HFFc6 (cell line): ENCODE measurements at places on chromosomes 5 and 9. TPM values are rescaled to one million over a fixed set of nuclear protein-coding genes. Genes with fewer than 3 reads are reported as not detected.

- H3K4me3 ChIP-seq = no peak overlapping the region; the same call in 1 of the 2 replicates
- H3K27me3 ChIP-seq = 0 out of 2 replicates have a peak, but pooled peaks cover 1% of the 10 kb centered on the region
- peaks cover 12% of the 10 kb centered on the region for H3K36me3 ChIP-seq
- DNase-seq = no peak
Measured at GRCh38 chr5:108814551-108814950, 66.9 kb downstream of the FER start.

GRCh38 chr5:147859962-147860640, 18.4 kb upstream of the SCGB3A2 start:
- DNase-seq = no peak

DNA sequence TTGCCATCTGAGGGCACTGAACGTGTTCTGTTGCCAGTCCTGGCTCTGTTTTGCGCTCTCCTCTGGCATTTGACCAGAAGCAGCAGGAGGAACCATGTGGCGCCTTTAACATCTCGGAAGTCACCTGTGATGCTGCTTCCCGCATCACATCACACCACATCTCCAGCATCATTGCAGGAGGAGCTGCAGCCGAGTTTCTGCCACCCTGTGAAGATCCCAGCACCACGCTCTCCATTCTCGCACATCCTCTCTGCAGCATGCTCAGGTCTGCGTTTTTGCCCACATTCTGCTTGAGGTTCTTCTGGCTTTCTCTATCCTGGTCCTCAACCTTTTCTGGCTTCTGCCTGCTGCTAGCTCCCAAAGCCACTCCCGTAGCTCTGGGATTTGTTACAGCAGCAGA, 11.0 kb upstream of the IRX4 start:
- no peaks in the 10 kb centered on the region for H3K4me1 ChIP-seq
- peaks cover 49% of the 10 kb centered on the region for H3K27me3 ChIP-seq
- H3K36me3 ChIP-seq = no peaks in the 10 kb centered on the region
- H3K4me3 ChIP-seq = no peak overlapping the region
- no peak for DNase-seq

DNA sequence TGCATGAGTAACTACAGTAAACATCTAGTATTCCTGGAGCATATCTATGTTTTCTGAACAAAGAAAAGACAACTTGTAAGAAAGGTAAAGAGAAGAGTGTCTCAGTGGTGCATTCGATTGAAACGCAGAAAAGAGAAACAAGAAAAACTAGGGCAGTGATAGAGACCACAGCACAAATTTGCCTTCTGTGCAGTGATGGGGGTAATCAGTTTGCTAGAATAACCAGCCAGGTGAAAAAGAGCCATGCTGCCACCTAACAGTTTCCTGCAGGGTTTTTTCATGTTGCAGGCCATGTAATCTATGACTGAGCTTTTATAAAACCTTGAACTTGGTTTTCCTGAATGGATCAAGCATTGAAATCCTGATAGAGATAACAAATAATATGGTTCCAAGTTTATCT, 198.4 kb upstream of the MEF2C start:
- no peak overlapping the region for H3K27ac ChIP-seq
- H3K36me3 ChIP-seq = no peaks in the 10 kb centered on the region
- no peak overlapping the region for H3K4me3 ChIP-seq
- no peaks in the 10 kb centered on the region for H3K27me3 ChIP-seq

DNA sequence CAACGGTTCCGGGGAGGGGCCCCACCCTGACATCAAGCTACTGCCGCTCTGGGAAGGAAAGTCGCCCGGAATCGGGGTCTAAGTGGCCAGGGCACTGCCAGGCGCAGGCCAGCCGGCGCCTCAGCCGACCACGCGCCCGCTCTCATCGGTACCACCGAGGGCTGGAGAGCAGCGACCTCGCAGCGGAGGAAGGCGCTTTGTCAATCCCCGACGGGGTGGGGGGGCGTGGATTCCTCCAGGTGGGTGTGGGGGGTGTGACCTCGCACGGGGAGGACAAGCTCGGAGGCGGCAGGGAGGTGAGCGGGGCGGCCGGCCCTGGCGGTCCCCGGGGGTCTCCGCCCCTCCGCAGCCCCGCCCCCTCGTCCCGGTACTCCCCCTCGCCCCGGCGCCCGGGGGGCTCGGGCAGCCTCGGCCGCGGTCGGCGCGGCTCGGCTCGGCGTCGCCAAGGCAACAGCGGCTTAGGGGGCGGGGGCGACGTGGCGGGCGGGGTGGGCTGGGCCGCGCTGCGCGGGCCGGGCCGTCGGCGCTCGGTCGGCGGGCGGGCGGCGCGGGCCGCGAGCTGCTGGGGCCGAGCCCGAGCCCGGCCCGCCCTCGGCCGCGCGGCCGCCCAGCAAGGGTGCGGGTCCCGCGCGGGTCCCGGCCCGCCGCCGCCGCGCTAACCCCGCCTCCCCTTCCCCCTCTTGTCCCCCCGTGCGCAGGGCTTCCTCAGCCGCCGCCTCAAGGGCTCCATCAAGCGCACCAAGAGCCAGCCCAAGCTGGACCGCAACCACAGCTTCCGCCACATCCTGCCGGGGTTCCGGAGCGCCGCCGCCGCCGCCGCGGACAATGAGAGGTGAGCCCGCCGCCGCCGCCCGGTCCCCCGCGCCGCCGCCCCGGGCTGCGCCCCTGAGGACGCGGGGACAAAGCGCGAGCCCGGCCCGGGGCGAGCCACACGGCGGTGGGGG, 47.5 kb downstream of the DAB2IP start:
- peaks cover 21% of the 10 kb centered on the region for H3K4me1 ChIP-seq
- H3K27ac ChIP-seq = no peak overlapping the region
- H3K36me3 ChIP-seq = no peaks in the 10 kb centered on the region

DNA sequence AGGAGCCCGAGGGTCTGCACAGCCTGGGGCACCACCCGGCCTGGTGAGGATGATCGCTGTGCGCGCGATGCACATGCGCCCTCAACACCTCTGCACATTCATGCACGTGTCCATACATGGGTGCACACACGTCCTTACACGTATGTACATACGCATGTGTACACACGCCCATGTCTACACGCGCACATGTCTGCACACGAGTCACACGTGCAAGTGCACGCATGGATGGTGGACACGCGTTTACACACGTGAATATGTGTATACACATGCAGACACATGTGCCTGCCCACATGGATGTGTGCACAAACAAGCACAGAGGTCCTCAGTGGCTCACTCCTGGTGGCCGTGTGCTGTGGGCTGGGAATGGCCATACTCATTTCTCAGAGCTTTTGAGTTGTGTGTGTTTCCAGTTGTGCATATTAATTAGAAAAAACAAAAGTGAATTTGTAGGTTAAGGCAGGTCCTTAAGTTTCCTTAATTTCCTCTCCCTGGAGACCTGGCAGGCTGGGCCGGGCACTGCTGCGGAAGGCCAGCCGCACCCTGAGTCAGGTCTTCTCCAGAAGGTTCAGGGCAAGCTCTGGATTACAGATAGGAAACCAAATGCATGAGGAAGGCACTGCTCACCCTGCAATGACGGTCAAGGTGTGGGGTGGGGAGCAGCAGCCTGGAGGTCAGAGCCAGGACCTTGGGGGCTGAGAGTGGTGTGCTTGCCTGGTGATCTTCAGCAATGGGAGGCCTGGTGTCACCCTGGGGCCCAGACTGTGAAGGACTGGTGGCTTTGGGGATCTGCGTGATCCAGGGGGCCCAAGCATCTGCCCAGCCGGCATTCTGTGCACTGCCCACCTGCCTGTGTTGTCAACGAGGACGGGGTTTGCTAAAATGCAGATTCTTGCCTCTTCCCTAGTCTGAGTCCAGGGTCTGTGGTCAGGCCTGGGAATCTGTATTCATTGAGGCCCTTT, 1.3 kb upstream of the RNU6ATAC start:
- DNase-seq = peak; percentile 14
- peaks cover 5% of the 10 kb centered on the region; the same call in 1 of the 2 replicates for H3K27me3 ChIP-seq
- H3K4me3 ChIP-seq = no peak overlapping the region
- no peak overlapping the region for H3K27ac ChIP-seq
- peaks cover 24% of the 10 kb centered on the region for H3K4me1 ChIP-seq

GRCh38 chr5:149166591-149167100, 25.4 kb downstream of the ABLIM3 start:
- peaks cover 69% of the 10 kb centered on the region for H3K4me1 ChIP-seq
- H3K4me3 ChIP-seq = no peak overlapping the region
- peaks cover 16% of the 10 kb centered on the region; the same call in 1 of the 2 replicates for H3K36me3 ChIP-seq
- DNase-seq = no peak

GRCh38 chr9:84947412-84947972, 278.0 kb downstream of the NTRK2 start:
- no peaks in the 10 kb centered on the region; the same call in 1 of the 2 replicates for H3K36me3 ChIP-seq
- no peak overlapping the region for H3K4me3 ChIP-seq
- DNase-seq = no peak

DNA sequence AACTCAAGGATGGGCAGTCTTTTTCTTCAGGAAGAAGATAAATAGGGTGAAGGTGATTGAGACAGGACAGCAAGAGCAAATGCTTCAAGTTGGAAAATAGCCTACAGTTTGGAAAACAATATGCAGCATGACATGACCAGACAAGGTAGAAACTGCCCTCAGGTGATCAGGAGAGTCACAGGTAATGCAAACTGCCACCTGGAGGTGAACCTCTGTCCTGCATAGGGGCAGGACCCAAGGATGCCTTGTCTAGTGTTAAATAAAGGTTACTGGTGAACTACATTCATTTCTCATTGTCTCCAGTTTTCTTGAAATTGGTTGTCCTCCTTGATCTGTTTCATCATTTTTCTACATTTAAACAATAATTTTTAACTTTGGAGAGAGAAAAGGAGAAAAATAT, 232.1 kb downstream of the SEMA5A start:
- peaks cover 8% of the 10 kb centered on the region for H3K4me1 ChIP-seq
- no peaks in the 10 kb centered on the region; the same call in 1 of the 2 replicates for H3K27me3 ChIP-seq
- H3K36me3 ChIP-seq = peaks cover 12% of the 10 kb centered on the region

DNA sequence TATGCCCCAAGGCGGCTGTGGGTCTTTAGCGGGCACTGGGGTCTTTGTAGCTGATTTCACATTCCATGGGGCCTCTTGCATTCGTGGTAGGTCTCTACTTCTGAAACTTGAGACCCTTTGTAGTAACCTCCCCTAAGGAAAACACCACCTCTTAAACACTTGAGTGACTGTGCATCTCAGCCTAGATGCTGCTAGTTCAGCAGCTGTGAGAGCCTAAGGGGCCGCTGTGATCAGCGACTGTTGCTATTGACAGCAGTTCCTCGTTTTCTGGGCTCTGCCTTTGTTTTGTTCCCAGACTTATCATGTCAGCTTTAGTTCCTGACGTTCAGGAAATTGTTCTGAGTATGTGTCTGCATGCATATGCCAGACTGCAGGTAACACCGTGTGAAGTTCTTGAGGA, 171.2 kb downstream of the HSPA4 start:
- H3K36me3 ChIP-seq = no peaks in the 10 kb centered on the region
- no peak for DNase-seq
- H3K4me1 ChIP-seq = peaks cover 5% of the 10 kb centered on the region; the same call in 1 of the 2 replicates
- no peak overlapping the region for H3K4me3 ChIP-seq
- H3K27ac ChIP-seq = no peak overlapping the region

GRCh38 chr5:130109152-130109551, 204.9 kb downstream of the CHSY3 start:
- no peak overlapping the region for H3K4me3 ChIP-seq
- H3K27ac ChIP-seq = no peak overlapping the region
- H3K4me1 ChIP-seq = no peaks in the 10 kb centered on the region
- DNase-seq = no peak
- no peaks in the 10 kb centered on the region for H3K27me3 ChIP-seq

DNA sequence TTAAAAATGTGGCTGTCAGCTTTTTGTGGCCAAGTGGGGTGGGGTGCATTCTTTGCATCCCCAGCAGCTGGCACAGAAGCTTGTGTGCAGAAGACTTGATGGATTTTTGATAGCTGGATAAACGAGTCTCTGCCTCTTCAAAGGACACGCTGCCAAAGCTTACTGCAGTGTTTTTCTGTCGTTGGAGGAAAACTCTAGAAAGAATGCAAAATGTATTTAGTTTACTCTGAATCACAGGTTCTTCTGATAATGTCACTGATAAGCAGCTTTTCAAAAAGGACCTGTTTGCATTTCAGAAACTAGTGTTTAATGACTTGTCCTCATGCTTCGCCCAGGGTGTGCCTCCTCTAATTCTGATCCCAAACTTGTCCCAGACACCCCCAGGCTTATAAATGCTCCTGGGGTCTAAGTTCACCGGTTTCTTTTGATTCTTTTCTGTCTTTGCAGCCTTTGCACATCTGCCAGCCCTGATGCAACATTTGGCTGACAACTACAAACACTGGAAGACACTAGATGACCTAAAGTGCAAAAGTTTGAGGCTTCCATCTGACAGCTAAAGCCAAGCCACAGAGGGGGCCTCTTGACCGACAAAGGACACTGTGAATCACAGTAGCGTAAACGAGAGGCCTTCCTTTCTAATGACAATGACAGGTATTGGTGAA, 66.0 kb downstream of the WDR41 start:
- H3K27ac ChIP-seq = peak overlapping the region; percentile 29
- peaks cover 8% of the 10 kb centered on the region; the same call in 1 of the 2 replicates for H3K27me3 ChIP-seq
- H3K4me3 ChIP-seq = no peak overlapping the region; the same call in 1 of the 2 replicates
- H3K36me3 ChIP-seq = peaks cover 30% of the 10 kb centered on the region

DNA sequence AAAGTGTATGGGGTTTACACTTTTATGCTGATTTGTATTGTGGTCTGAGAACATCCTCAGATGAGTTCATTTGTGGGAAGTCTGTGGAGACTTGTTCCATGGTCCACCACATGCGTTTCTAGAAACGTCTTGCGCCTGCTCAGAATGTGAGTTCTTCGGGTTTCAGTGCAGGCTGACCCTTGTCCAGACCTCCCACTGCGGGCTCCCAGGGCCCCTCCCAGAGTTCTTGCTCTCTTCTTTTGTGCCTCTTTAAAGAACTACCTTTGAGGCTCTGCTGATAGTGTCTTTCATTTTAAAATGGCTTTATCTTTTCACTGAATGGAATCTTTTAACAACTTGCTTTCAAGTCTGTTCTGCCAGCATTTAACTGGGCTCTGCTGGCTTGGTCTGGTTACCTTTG, 17.6 kb downstream of the NDUFS6 start:
- H3K4me1 ChIP-seq = no peaks in the 10 kb centered on the region
- DNase-seq = no peak
- no peak overlapping the region for H3K4me3 ChIP-seq
- no peak overlapping the region for H3K27ac ChIP-seq

DNA sequence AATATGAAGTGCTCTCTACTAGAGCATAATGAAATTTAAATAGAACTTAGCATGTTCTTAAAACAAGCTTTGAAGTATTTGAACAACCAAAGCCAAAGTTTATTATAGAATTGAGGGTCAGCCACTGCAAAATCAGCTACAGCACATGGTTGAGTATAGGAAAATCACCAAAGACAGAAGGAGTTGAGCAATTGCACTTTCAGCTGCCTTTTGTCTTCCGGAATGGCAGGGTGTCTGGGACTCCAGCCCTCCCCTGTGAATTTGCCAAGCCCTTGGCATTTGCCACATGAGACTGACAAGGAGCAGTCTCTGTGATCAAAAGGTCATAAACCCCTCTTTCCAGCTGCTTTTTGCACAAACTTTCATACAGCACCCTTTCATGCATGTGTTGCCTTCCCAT, 8.5 kb upstream of the LURAP1L start:
- H3K27me3 ChIP-seq = peaks cover 13% of the 10 kb centered on the region; the same call in 1 of the 2 replicates
- no peak overlapping the region for H3K4me3 ChIP-seq
- H3K4me1 ChIP-seq = no peaks in the 10 kb centered on the region

Gene RIMOC1
- total RNA-seq = 32.9 to 35.7 TPM (median 35.3 TPM) in 3 replicates

Gene EQTN
- not detected in 3 replicates for total RNA-seq

Gene PTGDS
- not detected in 3 replicates for total RNA-seq

Gene RELL2
- total RNA-seq = 3.1 to 4.4 TPM (median 3.9 TPM) in 3 replicates

Gene FREM1
- total RNA-seq = 0.16 TPM in 1 of 3 replicates, not detected in the others

Gene KCNMB1
- not detected in 3 replicates for total RNA-seq

Gene EIF4E1B
- total RNA-seq = not detected in 3 replicates

Gene PPP6C
- 47.1 to 49.7 TPM (median 47.1 TPM) in 3 replicates for total RNA-seq

Gene CCDC180
- total RNA-seq = 0.71 to 1.2 TPM (median 1.1 TPM) in 3 replicates

Gene ABLIM3
- 25.2 to 50.3 TPM (median 30.4 TPM) in 3 replicates for total RNA-seq

Gene ACTBL2
- total RNA-seq = not detected in 2 replicates

Gene CDO1
- total RNA-seq = 0.18 and 0.26 TPM in 2 replicates

Gene IFNA5
- total RNA-seq = not detected in 2 replicates

Gene TEX48
- not detected in 3 replicates for total RNA-seq

Gene TAF11L7
- total RNA-seq = not detected in 2 replicates
